Stimulated activated CD4-positive, alpha-beta T cell treated with anti-CD3 and anti-CD28 coated beads, TNF-alpha, amount 100 ng/mL, for 1 hour (primary cell): ENCODE measurements at places on chromosomes 3 and 15.

- no peak for DNase-seq
These were observed 102.9 kb upstream of the RAD18 start for GRCh38 chr3:9066141-9066540.

GRCh38 chr3:169668072-169668956 is 4.8 kb upstream of the MECOM start:
- DNase-seq: no peak

- no peak for DNase-seq
These were observed 71.9 kb downstream of the CMTM8 start for GRCh38 chr3:32310336-32310735.

DNA sequence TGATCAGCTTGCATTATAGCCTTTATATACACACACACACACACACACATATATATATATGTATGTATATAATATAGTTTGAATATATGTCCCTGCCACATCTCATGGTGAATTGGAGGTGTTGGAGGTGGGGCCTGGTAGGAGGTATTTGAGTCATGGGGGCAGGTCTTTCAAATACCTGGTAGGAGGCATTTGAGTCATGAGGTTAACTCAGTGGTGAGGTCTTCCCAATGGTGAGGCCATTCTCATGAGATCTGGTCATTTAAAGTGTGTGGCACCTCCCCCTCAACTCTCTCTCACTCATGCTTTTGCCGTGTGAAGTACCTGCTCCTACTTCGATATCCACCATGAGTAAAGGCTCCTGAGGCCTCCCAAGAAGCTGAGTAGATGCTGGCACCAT is 27.5 kb upstream of the FHIT start:
- DNase-seq: no peak

- no peak for DNase-seq
These were observed 57.6 kb upstream of the BCL6 start for GRCh38 chr3:187802928-187803259.

GRCh38 chr3:117871934-117872333 is 1162.4 kb downstream of the TUSC7 start:
- no peak for DNase-seq

GRCh38 chr15:67947254-67948039 is 106.7 kb upstream of the PIAS1 start:
- no peak for DNase-seq

DNA sequence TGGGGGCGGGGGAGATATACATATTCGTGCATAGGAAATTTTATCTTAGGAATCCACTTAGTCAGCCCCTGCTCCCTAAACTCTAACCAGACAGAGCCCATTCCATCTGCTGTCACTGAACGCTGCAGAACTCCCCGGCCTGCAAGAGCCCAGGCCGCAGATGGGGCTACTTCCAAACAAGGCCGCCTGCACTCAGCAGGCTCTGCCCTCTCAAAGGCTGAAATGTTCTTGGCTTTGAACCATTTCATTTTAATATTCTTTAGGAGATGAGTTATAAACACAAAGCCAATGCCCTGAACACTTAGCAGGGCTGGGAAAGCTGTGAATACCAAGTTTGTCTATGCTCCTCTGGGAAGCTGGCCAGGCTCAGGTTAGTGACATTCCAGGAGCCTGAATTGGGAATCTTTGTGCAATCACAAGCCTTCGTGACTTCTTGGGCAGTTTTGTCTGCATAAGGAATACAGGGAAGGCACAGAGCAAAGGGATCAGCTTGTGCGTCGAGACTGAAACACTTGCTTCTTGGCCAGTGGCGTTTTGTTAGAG is 65.0 kb downstream of the SYNM start:
- DNase-seq: no peak
